ENCODE measurements at places on chromosomes 7 and 10.
A peak's percentile ranks its signal among the peaks of the same experiment; 100 is the strongest.

DNA sequence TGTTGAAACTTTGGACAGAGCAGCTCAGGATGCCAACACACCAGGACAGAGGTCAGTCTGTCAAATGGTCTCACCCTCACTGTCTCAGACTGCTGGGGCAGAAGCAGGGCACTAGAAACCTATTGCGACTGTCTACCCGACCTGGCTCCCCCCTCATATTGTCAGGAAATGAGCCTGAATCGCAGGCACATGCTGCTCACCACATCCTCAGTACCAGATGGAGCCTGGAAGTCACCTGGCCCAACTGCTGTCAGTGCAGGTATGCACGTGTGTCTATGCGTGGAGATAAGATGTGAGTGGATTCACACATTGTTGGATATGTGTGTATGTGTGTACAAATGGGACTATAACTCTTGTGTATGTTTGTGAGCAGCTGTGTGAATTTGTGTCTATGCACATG lies 3.2 kb upstream of the CDHR1 start:
- no peak overlapping the region for H3K27ac ChIP-seq
- H3K4me1 ChIP-seq: peaks cover 21% of the 10 kb centered on the region
- no peaks in the 10 kb centered on the region for H3K36me3 ChIP-seq
- peaks cover 71% of the 10 kb centered on the region for H3K27me3 ChIP-seq
- H3K4me3 ChIP-seq: no peak overlapping the region

DNA sequence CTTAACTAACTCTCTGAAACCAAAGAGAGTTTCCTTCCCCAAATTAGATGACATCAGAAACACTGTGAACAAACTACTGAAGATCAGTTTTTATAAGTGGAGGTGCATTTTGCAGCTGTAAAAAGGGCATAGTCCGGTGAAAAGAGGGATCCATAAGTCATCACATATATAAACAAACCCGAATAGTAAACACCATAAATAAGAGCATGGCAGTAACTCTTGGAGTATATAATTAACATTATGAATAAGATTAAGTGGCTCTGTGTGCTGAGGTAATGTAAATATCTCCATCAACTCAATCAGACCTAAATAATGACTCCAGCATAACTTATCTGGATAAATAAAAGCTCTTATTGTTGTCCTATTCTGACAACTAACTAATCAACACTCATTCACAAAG lies 43.0 kb upstream of the SHTN1 start:
- H3K27me3 ChIP-seq: no peaks in the 10 kb centered on the region
- H3K4me1 ChIP-seq: no peaks in the 10 kb centered on the region
- DNase-seq: no peak
- H3K27ac ChIP-seq: no peak overlapping the region
- no peaks in the 10 kb centered on the region for H3K36me3 ChIP-seq

DNA sequence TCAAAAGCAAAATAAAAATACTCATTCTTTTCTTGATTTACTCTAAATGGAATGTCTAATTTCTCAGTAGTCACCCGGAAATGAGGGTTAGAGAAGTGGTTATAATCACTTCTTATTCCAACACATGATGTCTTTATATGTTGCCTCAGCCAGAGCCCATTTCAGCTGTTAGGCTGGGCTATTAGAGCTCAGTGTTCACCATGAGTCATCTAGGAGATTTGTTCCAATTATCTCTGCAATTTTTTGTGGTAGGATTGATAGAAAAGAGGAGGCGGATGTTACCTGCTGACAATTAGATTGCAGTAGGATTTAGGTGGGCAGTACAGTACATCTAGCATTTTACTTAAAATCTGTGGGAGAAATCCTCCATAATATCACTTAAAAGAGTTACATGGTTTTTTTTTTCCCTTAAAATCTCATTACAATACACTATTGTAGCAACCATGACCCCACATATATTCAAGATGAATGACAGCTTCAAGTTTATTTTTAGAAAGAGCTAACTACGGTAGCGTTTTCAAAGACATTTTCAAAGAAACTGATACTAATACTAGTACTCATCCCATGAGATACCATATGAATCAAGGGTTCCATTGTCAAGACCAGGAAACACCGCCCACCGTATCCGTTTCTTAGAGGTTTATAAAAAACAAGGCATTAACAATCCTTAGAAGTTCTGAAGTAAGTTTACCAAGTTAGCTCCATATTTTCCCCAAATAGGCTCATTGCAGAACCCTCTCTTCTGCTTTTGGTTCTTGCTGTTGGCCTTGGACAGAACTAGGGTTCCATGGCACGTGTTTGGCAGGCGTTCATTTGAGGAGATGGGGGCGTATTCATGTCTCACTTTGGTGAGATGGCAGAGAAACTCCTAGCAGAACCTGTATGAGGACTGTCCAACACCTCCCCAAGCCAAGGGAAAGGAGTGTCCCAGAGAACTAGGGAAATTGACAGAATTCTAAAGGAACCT lies 10.4 kb downstream of the CPA2 start:
- H3K4me1 ChIP-seq: peaks cover 6% of the 10 kb centered on the region
- H3K36me3 ChIP-seq: no peaks in the 10 kb centered on the region
- no peak overlapping the region for H3K4me3 ChIP-seq
- peak; percentile 65 for DNase-seq
- H3K27me3 ChIP-seq: peaks cover 8% of the 10 kb centered on the region
- no peak overlapping the region for H3K27ac ChIP-seq

DNA sequence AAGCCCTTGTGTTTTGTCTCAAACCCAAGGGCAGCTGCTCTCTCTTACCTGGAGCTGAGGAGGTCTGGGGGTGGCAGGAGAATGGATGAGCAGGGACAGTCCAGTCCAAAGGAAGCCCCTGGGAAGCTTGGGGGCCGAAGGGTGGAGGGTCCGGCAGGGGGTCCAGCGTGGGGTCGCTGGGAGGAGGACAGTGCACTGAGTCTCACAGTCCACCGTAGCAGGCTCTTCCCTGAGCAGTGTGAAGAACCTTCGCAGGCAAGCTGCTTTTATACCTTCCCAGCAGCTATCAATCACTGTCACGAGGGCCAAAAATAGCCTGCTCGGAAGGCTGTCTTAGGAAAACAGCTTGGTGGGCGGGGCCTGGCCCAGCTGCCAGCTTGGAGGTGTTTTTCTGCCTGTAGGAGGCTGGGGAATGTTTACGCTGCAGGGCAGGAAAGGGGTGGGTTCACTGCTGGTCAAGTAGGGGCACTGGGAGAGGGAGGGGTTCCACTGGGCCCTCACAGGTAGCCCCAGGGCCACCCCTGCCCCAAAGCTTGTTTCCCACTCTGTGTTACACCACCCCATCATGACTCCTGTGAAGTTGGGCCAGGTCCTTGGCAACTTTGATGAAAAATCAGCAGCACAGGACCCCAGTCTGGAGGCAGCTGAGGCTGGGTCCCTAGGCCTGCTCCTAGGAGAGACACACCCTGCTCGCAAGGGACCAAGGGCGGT lies at the start of gene DEPP1:
Gene DEPP1, minus strand, starts transcription at position 240 of the 711 bp plus-strand sequence. CDS start 779 bp downstream, outside the sequence.
- peaks cover 32% of the 10 kb centered on the region for H3K36me3 ChIP-seq
- no peaks in the 10 kb centered on the region for H3K27me3 ChIP-seq
- DNase-seq: peak; percentile 96
- peak within 1 kb of the TSS; percentile 57 for H3K27ac ChIP-seq

DNA sequence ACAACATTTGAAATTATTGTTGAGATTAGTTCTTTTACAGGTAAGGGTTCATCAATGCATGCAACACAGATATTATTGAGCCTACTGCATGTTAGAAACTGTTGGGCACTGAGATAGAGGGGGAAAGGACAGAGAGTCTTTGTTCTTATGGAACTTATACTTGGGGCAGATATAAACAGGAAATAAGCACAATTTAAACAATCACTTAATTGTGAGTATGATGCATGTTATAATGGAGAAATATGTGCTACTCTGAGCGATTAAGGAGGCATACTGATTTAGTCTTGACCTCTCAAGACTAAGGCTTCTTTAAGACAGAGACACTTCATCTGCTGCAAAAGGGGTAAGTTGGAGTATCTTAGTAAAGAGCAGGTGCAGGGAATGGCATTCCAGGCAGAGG lies 593.3 kb downstream of the CCSER2 start:
- no peaks in the 10 kb centered on the region for H3K4me1 ChIP-seq
- H3K27ac ChIP-seq: no peak overlapping the region
- H3K27me3 ChIP-seq: no peaks in the 10 kb centered on the region
- DNase-seq: no peak
- H3K4me3 ChIP-seq: no peak overlapping the region

DNA sequence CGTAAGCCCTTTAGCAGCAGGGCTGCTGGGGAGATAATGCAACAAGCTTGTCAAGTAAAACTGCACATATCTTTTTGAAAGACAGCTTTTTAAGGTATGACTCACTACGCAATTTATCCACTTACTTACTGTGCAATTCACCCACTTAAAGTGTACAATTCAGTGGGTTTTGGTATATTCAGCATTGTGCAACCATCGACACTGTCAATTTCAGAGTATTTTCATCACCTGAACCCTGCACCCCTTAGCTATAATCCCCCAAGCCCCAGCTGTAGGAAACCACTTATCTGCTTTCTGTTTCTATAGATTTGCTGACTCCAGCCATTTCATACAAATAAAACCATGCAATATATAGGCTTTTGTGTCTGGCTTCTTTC lies 168.0 kb downstream of the PTPN20 start:
- H3K27ac ChIP-seq: no peak overlapping the region
- no peaks in the 10 kb centered on the region for H3K27me3 ChIP-seq
- H3K4me3 ChIP-seq: no peak overlapping the region
- no peaks in the 10 kb centered on the region for H3K36me3 ChIP-seq
- no peaks in the 10 kb centered on the region for H3K4me1 ChIP-seq
- DNase-seq: no peak

DNA sequence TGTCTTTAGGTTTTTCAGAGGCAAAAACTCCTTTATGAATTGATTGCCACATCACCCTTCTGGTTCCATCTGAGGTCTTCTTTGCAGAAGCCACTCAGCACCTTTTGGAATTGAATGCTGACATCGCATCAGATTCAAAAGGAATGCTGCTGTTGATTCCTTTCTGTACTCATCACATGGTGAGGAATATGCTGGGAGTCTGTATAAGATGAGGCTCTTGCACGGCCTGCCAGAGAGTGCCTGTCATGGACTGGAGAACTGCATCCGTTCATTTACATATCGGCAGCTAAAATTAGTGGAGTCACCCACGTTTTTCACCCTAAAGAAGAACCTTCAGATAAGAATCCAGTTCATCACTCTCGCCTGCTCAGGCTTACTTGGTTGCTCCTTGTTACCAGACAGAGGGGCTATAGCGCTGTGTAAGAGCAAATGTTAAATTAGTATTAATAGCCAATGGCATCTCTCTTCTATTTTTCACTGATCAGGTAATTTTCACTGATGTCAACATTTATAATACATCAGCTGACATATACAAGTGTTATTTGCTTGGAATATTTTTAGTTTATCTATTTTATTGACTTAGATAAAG lies 14.3 kb downstream of the NRG3 start:
- no peak overlapping the region for H3K4me3 ChIP-seq
- no peak for DNase-seq
- no peaks in the 10 kb centered on the region for H3K27me3 ChIP-seq
- no peaks in the 10 kb centered on the region for H3K4me1 ChIP-seq
- H3K36me3 ChIP-seq: no peaks in the 10 kb centered on the region

DNA sequence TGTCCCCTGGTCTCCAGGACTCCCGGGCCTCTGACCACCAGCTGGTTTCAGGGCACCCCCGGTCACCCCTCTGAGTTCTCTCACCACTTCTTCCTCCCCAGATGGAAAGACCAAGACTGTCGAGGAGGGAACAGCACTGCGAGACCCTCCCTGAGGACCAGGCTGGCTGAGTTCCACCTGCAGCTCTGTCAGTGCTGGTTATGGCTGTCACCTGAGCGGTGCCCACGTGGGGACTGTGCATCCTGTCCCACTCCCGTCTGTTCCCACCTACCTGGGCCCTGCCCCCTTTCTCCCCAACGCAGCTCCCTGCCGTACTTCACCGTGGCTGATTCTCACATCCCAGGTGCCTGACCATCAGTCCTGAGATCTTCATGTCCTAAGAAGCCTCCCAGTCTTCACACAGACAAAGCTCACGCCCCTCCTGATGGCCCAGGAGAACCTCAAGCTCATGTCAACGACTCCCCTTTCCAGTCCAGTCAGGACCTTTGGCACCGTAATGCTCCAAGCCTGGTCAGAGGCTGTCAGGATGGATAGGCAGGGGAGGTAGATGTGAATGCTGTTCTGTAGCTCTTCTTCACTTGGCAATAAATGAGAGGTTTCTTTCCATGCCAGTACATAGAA lies 159.7 kb downstream of the USP6NL start:
- H3K36me3 ChIP-seq: no peaks in the 10 kb centered on the region
- H3K4me1 ChIP-seq: peaks cover 2% of the 10 kb centered on the region
- peaks cover 29% of the 10 kb centered on the region for H3K27me3 ChIP-seq
- H3K27ac ChIP-seq: no peak overlapping the region
- DNase-seq: no peak

DNA sequence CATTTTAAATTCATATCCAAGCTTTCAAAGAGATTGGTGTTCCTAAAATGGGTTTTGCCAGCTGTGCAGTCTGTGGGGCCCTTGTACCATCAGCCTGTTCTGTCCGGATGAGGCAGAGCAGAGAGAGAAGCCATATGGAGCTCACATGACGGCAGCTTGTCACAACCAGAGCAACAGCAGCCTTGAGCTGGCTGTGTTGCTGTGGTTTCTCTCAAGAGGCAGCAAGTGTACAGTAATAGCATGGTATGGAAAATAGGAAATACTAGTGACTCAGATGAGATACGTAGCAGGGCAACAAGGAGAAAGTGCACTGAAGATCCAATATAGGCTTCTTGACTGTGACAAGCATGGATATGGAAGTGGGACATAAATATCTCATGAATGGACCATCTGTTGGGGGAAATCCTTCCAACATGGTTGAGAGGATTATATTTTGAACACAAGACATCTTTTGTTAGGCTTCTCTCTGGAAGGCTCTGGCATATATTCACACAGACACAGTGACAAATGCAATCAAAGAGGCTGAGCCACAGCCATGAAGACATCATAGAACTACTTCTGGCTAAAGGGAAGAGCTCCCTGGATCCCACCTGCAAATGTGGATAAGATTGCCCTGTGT lies 251.0 kb upstream of the TAC1 start:
- H3K27me3 ChIP-seq: no peaks in the 10 kb centered on the region
- H3K4me3 ChIP-seq: no peak overlapping the region
- no peaks in the 10 kb centered on the region for H3K36me3 ChIP-seq

- peaks cover 2% of the 10 kb centered on the region for H3K4me1 ChIP-seq
- no peak for DNase-seq
- H3K27me3 ChIP-seq: no peaks in the 10 kb centered on the region
- H3K4me3 ChIP-seq: no peak overlapping the region
Measured at GRCh38 chr7:151313857-151314256, 27.8 kb upstream of the NUB1 start.

DNA sequence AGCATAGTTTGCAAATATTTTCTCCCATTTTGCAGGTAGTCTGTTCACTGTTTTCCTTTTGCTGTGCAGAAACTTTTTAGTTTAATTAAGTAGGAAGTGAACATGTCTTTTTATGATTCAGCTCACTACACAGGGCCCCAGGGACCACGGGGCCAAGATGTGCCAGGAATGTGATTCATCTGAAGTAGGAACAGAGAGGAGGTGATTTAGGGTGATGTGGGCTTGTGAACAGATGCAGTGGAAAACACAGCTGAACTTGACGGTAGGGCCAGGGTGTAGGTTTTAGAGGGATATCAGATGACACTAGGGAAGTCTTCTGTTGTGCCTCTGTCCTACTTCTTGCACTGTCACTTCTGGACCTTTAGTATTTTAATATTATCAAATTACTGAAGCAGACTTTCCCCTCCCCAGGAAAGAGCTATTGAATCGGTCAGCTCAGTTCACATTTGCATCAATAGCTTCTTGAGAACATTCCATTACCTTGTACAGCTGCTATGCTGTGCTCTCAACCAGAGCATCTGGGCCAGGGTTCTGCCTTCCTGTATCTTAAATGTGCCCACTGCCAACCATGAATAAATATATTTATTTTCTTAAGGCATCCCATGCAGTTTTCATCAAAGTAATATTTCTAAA lies 96.9 kb downstream of the OSBPL3 start:
- no peaks in the 10 kb centered on the region for H3K27me3 ChIP-seq
- DNase-seq: peak; percentile 45
- H3K4me1 ChIP-seq: peaks cover 5% of the 10 kb centered on the region
- peak overlapping the region; percentile 70 for H3K27ac ChIP-seq
- H3K4me3 ChIP-seq: no peak overlapping the region
